ENCODE measurements at places on chromosomes 16 and 17.

DNA sequence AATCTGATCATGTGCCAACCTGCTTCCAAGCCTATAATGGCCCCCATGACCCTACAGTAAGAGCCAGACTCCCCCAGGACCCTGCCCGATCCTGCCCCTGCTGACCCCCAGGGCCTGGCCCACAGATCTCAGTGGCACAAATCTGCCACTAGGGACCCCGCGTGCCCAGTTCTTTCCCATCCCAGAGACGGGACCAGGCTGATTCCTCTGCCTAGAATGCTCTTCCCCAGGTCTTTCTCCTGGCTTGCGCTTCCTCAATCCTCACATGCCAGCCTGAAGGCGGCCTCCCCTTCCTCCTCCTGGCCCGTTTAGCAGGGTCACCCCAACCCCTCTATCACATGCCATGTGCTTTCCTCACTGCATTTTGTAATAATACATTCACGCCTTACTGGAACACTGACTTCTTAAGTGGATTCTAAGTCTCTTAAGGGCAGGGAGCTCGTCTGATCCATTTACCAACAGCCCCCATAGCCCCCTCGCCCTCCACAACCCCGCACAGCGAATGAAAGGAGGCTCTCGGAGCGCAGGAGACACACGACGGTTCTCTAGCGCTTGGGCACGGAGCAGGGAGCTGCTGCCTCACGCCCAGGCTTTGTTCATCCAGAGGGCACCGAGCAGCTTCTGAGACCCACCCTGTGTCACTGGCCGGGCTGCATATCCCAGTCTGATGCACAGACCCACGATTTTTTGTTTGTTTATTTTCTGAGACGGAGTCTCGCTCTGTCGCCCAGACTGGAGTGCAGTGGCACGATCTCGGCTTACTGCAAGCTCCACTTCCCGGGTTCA, 1.2 kb downstream of the TRIM65 start:
- peak; percentile 53 for DNase-seq

DNA sequence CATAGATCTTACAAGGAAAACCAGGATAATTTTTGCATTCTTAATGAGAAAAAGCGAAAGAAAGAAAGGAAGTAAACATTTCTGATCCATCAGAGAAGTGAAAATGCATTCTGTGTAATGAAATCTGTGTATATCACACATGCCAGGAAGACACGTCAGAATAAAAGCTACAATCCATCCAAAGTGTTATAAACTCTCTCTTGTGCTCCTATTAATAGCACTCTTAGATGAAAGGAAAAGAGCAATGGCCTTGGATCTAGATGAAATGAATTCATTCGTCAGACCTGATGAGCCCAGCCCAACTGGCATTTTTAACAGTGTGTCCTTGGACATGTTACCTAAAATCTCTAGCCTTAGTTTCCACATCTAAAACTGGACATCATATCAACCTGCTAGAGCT, 885.5 kb downstream of the CDH11 start:
- DNase-seq = no peak

- DNase-seq = no peak
Observed at GRCh38 chr16:59567496-59567895, 833.4 kb upstream of the GOT2 start.

- no peak for DNase-seq
Observed at GRCh38 chr17:34068571-34068970, 186.5 kb upstream of the CCL2 start.

- DNase-seq = no peak
Observed at GRCh38 chr16:16985707-16986106, 485.1 kb downstream of the XYLT1 start.

DNA sequence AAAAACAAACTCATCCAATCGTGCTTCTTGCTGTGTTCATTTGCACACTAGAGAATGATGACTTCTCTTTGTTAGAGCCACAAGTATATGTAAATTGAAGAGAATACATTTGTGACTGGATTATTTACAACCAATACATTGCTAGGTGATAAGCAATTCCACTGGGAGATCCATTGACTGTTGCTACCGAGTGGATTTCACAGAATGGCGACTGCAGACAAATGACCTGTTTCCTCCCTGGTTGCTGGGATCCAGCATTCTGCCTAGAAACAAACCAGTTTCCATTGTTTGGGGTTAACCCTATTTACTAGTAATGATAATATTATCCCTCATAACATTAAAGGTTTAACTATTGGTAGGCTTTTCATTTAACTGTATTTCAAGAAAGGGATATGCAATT, 36.9 kb upstream of the CPHXL start:
- no peak for DNase-seq

DNA sequence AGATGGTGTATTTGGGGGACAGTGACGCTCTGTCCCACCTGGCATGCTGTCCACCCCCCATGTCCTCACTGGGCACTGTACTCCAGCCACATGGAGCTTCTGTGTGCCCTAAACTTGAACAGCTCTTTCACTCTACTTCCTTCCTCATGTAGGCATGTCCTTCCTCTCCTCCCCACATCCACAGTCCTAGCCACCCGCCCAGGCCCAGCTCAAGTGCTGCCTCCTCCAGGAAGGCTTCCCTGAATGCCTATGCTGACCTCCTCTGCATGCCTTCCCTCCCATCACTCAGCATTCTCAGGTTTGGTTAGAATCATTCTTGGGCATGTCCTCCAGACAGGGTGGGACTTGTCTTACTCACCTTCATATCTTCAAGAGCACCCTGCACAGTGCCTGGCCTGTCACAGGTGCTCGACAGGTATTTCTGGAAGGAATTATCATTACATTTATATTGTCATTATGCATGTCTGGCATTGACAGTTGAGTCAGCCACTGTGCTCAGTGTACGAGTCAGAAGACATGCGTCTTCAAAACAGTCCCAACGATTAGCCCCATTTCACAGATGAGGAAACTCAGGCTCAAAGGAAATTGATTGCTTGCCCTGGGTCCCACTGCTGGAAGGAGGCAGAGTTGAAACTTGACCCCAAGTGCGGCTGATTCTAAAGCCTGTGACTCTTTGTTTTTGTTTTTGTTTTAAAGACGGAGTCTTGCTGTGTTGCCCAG, 42.1 kb upstream of the TOB1 start:
- DNase-seq = no peak

GRCh38 chr17:63282455-63282854, 163.7 kb downstream of the CYB561 start:
- DNase-seq = no peak

DNA sequence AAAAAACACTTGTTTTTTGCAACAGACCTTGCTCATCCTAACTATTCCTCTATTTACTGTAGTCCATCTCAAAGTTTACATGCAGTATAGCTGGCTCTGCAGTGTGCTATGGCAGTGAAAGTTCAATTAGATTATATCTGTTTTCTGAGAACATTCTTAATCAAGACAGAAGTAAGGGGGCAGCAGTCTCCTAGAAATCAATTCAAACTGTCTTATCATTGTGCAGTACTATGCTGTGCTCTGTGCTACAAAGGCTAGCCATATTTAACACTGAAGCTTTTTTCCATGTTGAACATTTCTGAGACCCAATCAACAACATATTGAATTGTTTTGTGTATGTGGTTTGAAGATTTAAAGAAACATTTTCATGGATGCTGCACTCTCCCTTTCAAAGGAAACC, 11.4 kb downstream of the NETO2 start:
- DNase-seq = no peak

DNA sequence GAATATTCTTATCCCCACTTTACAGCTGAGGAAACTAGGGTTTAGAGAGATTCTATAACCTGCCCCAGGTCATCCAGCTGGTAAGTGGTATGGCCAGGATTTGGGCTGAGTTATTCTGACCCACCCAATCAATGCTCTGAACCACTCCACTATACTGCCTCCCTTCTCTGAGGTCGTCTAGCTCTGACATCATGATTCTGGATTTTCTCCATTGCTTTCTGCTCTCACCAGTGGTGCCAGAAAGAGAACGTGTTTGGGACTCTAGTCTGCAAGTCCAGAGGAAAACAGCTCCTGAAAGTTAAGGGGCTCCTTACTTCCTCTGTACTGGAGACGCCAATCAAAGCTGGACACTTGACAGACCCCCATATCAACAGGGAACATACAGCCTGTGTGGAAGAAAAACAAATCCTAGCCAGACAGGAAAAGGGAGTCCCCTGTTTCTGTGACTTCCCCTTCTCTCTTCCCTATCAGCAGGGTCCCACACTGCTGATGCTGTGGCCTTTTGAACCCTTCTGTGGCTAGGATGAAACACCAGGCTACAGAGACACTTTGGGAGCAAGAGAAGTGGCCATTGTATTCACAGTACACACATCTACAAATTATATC, 6.0 kb upstream of the EZH1 start:
- DNase-seq = no peak

GRCh38 chr17:74192950-74193781, 10.3 kb upstream of the RPL38 start:
- no peak for DNase-seq

GRCh38 chr17:80191865-80192661, 22.2 kb downstream of the CARD14 start:
- no peak for DNase-seq

DNA sequence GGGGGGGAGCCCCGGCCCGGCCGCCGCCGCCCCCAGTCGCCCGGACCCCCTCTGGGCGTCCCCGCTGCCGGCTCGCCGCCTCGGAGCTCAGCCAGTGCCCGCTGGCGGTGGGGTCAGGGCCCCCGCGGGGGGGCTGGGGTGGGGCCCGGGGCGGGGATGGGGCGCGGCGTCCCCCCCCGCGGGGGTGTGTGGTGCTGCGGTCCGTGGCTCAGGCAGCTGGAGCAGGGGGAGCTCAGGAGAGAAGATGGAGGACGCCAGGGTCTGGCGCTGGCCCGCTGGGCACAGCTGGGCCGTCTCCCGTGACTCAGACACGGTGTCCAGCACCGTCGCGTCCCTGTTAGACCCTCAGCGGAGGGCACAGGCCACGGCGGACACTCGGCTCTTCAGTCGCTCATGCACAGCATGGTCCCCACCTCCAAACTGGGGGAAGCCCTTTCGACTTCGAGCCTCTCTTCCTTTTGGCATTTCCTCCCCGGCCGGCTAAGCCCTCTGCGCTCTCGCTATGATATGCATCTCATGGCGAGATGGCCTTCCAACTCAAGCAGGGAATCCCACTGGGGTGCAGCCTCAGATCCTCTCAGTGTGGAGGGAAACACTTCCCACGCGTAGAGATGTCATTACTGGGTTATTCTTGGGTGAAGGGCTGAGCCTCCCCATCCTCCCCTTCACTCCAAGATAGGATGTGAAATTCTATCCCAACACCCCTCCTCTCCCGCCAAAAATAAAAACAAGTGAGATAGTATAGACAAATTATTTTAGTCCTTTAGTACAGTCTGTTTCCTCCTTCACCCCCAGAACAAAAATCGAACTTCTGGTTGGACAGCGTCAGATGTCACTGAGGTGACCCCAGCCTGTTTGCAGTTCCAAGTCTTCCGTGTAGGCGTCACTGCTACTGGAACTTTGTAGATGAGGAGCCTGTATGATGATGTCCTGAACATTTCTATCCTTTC, 522 bp upstream of the VEZF1 start:
- peak; percentile 86 for DNase-seq

- no peak for DNase-seq
Observed at GRCh38 chr17:10233161-10233560, 34.8 kb upstream of the GAS7 start.

GRCh38 chr17:57602896-57603295, 142.2 kb downstream of the CCDC182 start:
- no peak for DNase-seq

DNA sequence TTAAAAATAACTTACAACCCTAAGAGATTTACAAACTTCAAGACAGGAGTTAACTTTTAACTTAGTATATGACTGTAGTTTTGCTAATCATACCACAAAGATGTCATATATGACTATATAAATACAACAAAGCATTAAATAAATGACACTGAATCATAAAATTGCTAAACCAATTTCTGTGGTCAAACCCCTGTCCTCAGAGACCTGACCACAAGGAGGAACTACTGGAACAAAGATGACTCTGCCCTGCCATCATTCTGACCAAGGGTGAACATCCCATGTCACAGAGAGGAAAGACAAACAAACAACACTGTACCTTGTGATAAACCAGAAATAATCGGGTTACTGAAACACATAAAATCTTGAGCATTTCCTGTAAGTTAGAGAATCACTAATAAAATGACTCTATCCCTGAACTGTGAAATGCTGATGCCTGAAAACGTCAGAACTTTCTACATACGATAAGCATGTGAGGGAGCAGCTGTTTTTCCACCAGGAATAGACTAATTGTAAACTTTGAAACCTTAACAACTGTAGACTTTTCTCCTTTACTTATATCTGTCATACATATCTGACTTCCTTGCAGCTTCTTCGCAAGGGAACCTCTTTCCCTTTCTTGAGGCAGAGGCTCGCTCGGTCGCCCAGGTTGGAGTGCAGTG, 47.9 kb downstream of the WDR59 start:
- peak; percentile 75 for DNase-seq

GRCh38 chr16:22052980-22053379, 39.4 kb upstream of the VWA3A start:
- no peak for DNase-seq

DNA sequence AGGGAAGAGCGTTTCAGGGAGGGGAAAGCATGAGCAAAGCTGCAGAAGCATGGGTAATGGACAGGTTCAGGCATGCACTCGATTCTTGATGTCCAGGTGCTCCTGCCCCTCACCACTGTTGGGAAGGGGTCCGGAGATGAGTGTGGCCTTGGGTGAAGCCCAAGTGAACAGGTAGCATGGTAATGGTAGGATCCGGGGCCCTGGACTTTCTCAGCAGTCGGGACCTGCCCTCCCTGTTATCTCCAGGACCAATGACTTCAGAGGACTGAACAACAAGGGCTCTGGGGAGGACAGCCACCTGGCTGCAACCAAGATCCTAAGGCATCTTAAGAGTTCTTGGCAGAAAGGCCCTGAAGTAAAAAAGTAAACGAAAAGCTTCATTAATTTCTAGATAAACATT, 306.8 kb downstream of the CPPED1 start:
- no peak for DNase-seq

GRCh38 chr16:21033704-21034103, 116.9 kb downstream of the DNAH3 start:
- DNase-seq = no peak

DNA sequence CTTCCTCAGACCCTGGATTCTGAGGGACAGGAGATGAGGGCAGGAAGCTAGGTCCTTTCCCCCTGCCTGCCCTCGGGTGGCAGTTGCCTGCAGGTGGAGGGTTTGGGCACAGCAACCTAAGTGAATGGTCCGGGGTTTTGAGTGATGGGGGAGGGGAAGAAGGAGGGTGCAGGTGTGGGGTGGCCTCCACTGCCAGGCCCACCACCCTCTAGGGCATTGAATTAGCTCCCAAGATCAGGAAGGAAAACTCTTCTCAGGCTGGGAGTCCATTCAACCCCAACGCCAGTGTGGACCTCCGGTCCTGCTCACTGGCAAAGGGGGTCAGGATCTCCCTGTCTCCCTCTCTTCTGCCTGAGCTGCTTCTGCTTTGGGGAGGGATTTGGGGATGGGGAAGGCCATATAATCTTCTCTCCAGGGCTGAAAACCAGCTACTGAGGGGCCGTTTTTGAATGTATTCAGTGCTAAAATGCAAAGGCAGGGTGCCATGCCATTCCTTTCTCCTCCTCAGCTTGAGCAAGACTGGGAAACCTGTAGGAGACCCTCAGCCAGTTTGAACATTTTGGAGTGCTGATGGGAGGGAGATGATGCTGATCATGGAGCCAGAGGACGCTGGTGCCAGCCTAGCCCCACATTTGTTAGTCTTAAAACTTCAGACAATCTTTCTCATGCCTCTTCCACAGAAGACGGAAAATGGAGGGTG, 18.8 kb downstream of the GRB7 start:
- DNase-seq = no peak
